ENCODE measurements at places on chromosomes 4 and X.

- no peak for DNase-seq
Measured at GRCh38 chr4:55637272-55637820, 1.2 kb upstream of the NMU start.

DNA sequence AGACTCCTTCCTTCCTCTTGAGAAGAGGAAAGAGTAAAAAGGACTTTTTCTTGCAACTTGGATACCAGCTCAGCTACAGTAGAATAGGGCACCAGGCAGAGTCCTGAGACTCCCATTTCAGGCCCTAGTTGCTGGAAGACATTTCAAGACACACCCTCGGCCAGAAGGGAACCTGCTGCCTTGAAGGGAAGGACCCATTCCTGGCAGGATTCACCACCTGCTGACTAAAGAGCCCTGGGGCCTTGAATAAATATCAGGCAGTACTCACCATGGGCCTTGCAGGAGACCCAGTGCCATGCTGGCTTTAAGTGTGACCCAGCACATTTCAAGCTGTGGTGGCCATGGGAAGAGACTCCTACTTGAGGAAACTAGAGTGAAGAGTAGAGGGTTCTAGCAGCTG, 317.6 kb downstream of the DKK2 start:
- no peak for DNase-seq

GRCh38 chrX:134753718-134754008, 95.4 kb upstream of the PLAC1 start:
- DNase-seq: no peak

GRCh38 chrX:122363112-122363795, 820.8 kb upstream of the GRIA3 start:
- no peak for DNase-seq

DNA sequence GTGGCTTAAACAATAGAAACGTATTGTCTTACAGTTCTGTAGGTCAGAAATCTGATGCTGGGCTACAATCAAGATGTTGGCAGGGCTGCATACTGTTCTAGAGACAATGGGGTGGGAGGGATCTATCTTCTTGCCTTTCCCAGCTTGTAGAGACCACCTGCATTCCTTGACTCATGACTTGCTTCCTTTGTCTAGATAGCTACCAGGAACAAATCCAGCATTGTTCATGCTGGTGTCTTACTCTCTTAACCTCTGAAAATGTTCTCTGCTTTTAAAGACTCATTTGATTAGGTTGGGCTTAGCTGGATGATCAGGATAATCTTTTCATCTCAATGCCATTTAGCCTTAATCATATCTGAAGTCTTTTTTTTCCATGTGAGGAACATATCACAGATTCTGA, 169.0 kb downstream of the ZNF330 start:
- no peak for DNase-seq

DNA sequence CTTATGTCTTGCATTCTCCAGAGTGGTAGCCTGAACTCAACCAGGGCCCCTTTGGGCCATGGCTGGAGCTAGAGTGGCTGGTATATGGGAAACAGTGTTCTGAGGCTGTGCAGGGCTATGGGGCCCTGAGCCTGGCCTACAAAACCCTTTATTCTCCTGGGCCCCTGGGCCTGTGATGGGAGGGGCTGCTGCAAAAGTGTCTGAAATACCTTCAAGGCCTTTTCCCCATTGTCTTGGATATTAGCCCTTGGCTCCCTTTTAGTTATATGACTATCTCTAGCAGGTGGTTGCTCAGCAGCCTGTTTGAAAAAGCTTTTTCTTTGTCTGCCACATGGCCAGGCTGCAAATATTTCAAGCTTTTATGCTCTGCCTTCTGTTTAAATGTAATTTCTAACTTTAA, 22.5 kb downstream of the APOOL start:
- DNase-seq: no peak

GRCh38 chr4:36568575-36568974, 287.2 kb downstream of the DTHD1 start:
- DNase-seq: no peak

- no peak for DNase-seq
Measured at GRCh38 chr4:19266566-19266965, 985.1 kb upstream of the SLIT2 start.

GRCh38 chr4:80365928-80366327, 30.4 kb downstream of the CFAP299 start:
- peak; percentile 35 for DNase-seq

DNA sequence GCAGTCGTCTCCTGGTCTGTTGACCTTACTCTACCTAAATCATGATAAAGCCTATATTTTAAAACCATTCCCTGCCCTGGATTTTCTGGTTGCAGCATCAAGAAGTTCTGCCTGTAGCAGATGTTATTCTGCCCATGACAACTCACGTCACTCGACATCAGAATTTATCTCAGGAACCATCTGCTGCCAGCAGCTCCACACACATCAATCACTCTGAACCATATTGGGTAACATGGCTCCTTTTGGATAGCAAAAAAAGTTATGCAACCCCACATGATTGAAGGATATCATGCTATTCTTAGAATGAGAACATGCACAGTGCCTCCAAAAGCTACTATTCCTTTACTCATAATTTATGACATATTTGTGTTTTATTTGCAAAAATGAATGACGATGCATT, 341.4 kb downstream of the DHRSX start:
- DNase-seq: no peak

DNA sequence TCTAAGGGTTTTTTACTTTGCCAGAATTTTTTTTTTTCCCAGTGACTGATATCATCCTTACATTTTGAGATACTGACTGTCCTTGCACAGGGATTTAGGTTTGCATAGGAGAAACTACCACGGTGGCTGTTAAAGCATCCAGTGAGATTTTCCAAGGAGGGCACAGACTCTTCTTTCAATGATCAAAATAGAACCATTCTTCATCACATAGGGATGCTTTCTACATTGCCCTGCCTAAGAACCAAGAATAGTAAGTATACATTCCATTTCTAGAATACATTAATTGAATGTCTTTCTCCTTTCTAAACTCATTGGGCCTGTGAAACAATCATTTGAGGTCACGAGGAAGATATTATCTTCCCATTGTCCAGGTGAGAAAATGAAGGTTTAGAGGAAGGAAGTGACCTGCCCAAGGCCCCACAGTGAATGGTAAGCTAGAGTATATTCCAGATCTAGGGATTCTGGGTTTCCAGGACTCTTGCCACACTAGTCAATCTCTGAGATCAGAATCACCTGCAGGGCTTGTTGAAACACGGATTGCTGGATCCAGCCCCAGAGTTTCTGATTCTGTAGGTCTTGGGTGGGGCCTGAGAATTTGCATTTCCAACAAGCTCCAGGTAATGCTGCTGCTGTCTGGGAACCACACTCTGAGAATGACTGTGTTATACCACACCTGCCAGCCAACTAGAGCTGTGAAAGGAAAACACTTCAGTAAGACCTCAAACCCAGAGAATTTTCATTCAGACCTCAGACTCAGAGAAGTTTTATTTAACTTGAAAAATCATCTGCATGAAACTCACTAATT, 17.7 kb upstream of the TMEM154 start:
- DNase-seq: no peak

- DNase-seq: no peak
Measured at GRCh38 chr4:108965472-108966076, 202.7 kb upstream of the ETNPPL start.

GRCh38 chr4:77453911-77454310, 151.7 kb upstream of the CXCL13 start:
- no peak for DNase-seq

- no peak for DNase-seq
Measured at GRCh38 chr4:126395664-126396063, 1080.9 kb downstream of the FAT4 start.

DNA sequence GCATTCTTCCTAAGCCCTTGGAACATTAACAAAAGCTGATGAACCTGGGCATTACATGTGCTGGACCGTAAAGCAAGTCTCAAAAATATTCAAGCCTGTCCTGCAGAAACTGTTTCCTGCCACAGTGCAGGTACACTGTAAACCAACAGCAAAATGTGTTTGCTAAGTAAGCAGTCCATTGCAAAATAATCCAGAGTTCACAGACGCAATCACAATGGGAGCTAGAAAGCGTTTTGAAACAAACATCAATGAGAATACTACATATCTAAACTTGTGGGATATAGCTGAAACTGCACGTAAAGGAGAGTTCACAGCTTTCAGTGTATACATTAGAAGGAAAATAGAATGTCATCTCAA, 61.6 kb downstream of the RGS12 start:
- DNase-seq: no peak

GRCh38 chr4:189304167-189304566, 636.5 kb upstream of the FRG1 start:
- DNase-seq: no peak

DNA sequence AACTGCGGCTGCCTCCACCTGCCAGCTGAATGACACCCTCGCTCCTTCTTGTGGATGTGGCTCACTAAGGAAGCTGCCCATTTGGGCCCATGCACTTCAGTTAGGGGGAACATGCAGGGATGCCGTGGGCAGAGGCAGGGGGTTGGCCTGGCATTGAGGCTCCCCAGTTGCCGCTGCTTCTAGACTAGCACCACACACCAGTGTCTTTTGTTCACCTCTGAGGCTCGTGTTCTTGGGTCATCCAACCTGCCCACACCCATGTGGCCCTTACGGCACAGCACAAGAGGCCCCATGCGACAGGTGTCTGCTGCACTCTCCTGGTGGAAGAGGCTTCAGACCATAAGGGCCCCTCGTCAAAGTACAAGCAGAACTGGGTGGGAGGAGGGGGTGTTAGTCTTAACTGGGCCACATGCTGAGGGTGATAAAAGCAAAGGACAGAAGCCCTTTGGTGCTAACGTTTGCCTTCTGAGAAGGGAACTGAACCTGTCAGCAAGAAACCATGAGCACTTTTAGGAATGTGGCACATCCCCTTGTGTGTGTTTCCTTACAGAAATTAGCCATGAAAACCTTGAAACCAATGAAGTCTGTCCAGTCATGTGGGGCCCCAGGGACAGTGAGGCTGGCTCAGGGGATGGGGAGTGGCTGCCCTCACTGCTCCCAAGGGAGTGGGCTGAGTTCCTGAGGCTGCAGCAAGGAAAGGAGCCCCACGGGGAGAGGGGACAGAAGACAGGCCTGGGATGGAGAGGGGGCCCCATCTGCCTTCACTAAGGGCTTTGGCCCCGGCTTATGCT, 39.2 kb downstream of the MAP7D3 start:
- no peak for DNase-seq

DNA sequence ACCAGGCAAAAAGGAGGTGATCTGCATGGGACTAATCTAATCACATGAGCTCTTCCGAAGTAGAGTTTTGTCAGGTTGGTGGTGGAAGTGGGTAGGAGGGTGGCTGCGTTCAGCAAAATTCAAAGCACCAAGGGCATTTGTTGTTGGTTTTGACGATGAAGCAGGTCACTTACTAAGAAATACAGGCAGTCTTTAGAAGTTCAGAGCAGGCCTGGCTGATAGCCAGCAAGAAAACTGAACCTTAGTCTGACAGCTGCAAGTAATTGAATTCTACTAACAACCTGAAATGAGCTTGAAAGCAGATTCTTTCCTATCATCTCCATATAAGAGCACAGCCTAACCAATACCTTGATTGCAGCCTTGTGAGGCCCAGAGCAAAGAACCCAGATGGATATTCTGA, 505.8 kb downstream of the KLHL13 start:
- DNase-seq: no peak

DNA sequence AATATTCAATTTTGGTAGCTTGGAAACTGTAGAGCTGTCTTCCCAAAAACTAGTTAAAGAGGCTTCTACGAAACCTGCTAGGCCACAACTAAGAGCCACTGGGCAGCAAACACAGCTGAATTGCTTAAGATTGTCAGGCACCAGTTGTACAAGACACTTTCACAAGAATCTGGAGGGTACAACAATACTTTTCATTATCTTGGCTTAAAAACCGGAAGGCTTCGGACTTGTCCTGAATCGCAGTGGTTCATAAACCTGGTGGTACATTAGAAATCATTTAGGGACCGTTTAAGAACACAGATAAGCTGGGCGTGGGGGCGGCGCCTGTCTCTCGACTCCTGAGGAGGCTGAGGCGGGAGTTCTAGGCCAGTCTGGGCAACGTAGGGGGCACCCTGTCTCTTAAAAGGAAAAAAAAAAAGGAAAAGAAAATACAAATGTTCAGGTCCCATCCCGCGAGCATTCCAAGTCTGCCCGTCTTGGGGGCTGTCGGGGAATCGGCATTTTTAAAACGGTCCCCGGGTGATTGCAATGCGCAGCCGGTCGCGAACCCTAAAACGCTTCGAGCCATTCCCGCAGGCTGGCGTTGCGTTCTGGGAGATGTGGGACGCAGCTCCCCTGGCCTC, 763 bp downstream of the PYURF start:
- peak; percentile 9 for DNase-seq

DNA sequence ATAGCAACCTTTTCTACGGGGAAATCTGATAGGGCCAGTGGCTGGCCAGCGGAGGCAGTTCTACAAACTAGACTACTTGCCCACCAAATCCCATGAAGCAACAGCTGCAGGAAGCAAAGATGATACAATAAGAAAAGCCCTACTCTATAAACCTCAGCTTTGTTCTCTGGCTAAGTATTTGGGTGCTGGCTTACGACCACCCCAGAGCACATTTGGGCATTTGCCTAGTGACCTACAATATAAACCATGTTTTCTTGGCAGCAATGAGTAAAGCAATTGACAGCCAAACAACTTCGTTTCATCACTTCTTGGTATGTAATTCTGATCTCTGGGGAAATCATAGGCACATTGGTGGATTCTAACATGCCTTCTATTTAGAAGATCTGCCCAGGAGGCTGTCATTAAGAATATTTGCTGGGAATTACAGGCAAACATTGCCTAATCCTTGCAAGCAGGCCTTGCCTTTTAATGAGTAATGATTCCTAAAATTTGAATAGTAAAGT, 7.5 kb upstream of the LHFPL1 start:
- no peak for DNase-seq

Measured in stimulated activated CD8-positive, alpha-beta memory T cell treated with anti-CD3 and anti-CD28 coated beads, Interleukin-4, amount 100 ng/mL, for 1 hour (primary cell).